ENCODE measurements at places on chromosomes 7 and 10.

- no peak for DNase-seq
These were observed 15.5 kb downstream of the EXOC4 start for GRCh38 chr7:133268355-133268754.

- DNase-seq, result peak; percentile 15
These were observed 50.8 kb upstream of the IFRD1 start for GRCh38 chr7:112399501-112399900.

GRCh38 chr10:24552346-24553016 is 171.2 kb downstream of the ARHGAP21 start:
- DNase-seq, result no peak

DNA sequence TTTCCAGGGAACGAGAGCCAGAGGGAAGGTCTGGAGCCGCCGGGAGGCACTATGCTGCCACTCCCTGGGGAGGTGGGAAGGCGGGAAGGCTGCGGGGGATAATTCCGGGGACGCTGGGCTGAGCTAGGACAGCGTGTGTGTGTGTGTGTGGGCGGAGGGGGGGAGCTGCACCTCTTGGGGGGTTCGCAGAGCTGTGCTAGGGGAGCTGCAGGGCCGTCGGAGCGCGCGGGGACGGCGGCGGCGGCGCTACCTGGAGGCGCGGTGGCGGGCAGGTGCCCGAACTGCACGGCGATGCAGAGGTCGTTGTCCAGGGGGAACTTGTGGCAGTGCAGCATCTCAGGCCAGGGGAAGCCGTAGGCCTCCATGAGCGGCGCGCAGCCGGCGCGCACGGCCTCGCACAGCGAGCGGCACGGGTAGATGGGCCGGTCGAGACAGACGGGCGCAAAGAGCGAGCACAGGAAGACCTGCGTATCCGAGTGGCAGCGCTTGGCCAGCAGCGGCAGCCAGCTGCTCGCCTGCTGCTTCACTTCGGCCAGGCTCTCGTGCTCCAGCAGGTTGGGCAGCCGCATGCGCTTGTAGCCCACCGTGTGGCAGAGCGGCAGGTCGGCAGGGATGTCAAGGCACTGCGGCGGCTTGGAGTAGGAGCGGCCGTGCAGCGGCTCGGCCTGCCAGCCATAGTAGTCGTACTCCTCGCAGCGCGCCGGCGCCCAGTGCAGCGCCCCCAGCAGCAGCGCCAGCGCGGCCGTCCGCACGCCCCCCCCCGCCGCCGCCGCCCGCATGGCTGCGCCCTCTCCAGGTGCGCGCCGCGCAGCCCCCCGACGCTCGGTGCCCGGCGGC is 526 bp downstream of the SFRP5 start:
- no peak for DNase-seq

DNA sequence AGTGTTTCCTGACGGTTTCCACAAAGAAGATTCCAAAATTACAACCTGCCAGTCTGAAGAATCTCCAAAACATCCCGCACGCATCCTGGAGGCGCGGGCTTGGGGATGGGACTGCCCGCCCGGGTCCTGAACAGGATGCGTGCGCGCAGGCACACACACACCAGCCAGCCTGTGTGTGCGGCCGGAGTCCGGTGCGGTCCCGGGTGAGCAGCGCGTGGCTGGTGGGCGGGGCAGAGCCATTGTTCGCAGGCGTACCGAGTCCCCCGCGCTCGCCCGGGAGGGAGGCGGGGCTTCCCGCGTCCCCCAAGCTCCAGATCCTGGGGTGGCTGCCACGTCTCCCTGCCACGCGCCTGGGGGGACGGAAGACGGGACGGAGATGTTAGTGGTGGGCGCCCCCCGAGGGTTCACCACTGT is 675 bp upstream of the SCD start:
- DNase-seq, result peak; percentile 29

Data from fibroblast of skin of left quadriceps (primary cell).